ENCODE measurements at places on chromosomes 3 and 15. TPM values are rescaled to one million over a fixed set of nuclear protein-coding genes. Genes with fewer than 3 reads are reported as not detected.

RGMA gene
- 11.0 TPM for total RNA-seq

VILL gene
- 1.7 TPM for total RNA-seq

DNA sequence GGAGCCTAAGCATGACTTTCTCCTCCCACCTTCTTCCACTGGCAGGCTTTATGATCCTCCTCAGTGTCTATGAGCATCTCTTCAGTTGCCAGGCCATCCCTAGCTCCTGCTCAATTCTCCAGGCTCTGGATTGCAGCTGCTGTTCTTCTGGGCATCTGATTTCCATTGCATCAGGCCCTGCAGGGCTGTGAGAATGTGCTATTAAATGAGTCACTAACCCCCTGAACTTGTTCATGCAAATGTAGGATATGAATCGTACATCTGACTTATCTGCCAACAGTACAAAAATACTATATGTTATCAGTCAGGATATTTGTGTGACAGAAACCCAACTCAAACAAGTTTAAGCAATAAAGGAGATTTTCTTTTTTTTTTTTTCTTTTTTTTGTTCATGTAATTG is 11.9 kb downstream of the GPR176 start:
- DNase-seq: no peak

FANCD2OS gene
- total RNA-seq: not detected

- DNase-seq: no peak
Observed at GRCh38 chr3:72659596-72659995, 188.6 kb downstream of the SHQ1 start.

- no peak for DNase-seq
Observed at GRCh38 chr15:62711691-62712454, 330.7 kb upstream of the TPM1 start.

DUOXA1 gene
- total RNA-seq: not detected

Data from heart left ventricle (tissue), 16 donors.